T-helper 2 cell treated with Interferon-gamma antibody and Interleukin-4, amounts not matched to agents 5 μg/mL and 100 μg/mL, for 36 hours (primary cell): ENCODE measurements at places on chromosomes 6 and 20.

DNA sequence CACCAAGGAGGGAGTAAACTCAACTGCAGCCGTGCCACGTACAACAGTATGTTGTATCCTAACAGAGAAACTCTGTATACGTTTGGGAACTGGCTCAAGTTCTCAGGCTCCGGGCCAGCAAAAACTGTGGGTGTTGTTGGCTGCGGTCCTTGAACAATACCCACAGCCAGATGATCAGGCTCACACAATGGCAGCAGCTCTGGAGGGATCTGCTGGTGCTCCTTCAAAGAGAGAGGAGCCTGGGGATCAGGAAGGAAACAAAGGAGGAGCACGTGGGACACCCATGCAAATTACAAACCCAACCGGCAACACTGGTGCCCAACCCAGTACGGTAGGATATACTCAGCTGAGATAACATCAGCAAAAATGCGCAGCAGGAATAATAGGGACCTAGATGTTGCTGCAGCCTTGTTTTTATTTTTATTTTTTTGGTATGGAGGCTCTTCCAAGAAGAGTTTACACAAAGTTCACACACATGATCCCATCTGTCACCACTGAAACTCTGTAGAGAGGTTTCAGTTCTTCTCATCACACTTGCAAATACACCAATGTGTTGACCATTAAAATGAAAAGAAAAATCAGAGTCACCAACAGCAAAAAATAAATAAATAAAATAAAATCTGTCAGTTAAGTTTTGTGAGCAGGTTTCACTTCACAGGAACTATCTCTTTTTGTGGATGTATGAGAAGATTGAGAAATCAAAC is 41.2 kb upstream of the PDE10A start:
- no peak for DNase-seq

GRCh38 chr6:2861822-2862164 is 20.1 kb upstream of the SERPINB1 start:
- no peak for DNase-seq

DNA sequence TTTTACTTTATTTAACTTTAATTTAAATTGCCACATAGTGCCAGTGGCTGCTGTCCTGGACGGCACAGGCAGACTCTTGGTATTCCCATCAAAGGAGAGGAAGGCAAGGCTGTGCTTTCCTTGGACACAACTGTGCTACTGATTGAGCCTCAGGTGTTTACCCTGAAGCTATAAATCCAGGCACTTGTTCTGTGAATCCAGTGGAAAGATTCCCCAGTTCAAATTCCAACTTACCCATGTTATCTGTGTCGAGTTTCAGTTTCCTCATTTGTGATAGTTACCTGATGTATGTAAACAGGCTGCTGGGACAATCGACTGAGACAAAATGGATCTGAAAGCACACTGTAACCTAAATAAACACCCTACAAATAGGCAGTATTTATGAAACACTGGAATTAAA is 57.2 kb downstream of the PLAGL1 start:
- no peak for DNase-seq

GRCh38 chr6:52649536-52650160 is 21.3 kb upstream of the TMEM14A start:
- no peak for DNase-seq

- no peak for DNase-seq
Measured at GRCh38 chr6:52539607-52540006, 37.3 kb downstream of the TRAM2 start.

DNA sequence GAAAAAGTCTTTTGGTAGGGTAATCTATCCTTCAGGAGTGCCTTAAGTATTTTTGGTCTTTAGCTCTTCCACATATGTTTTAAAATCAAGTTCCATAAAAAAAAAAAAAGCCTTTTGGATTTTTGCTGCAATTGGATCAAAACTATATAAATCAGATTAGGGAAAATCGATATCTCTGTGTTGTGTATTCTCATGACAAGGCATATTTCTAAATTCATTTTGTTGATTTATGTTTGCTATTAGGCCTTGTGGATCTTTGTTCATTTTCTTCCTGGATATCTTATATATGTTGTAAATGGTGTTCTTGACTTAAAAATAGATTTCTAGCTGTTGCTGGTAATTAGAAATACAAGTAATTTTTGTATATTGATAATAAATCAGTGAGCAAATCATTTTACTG is 8.8 kb downstream of the HSF2 start:
- DNase-seq: no peak

DNA sequence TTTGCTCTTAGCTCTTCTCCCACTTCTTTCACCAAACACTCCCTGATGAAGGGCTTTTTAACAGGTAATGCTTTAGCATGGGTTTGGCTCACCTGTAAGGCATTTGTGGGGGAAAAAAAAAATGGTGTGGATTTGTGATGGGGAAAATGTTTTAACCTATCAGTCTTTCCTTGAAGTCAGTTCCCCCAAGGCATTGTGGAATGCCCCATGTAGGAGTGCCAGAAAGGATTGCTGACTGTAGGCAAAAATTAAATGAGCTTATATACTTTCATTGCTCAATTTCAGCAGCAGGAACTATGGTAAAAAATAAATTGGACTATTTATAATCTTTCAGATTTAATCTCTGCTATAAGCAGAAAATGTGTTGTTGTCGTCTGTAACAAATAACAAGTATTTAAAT is 10.6 kb upstream of the SASH1 start:
- DNase-seq: no peak

- no peak for DNase-seq
Measured at GRCh38 chr6:31070711-31071197, 41.6 kb downstream of the C6orf15 start.

- no peak for DNase-seq
Measured at GRCh38 chr6:34225551-34225950, 11.1 kb upstream of the HMGA1 start.

GRCh38 chr6:2771079-2771478 is 5.9 kb downstream of the WRNIP1 start:
- no peak for DNase-seq

DNA sequence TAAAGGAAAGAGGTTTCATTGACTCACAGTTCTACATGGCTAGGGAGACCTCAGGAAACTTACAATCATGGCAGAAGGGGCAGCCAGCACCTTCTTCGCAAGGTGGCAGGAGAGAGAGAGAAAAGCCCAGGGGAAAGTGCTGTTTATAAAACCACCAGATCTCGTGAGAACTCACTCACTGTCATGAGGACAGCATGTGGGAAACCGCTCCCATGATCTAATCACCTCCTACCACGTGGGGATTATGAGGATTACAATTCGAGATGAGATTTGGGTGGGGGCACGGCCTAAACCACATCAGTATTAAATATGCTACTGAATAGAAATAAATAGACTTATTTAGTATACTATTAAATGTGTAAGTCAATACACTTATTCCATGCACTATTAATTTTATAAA is 70.6 kb upstream of the TCF21 start:
- DNase-seq: no peak

- DNase-seq: no peak
Measured at GRCh38 chr20:64102647-64103354, 4.6 kb downstream of the NPBWR2 start.

DNA sequence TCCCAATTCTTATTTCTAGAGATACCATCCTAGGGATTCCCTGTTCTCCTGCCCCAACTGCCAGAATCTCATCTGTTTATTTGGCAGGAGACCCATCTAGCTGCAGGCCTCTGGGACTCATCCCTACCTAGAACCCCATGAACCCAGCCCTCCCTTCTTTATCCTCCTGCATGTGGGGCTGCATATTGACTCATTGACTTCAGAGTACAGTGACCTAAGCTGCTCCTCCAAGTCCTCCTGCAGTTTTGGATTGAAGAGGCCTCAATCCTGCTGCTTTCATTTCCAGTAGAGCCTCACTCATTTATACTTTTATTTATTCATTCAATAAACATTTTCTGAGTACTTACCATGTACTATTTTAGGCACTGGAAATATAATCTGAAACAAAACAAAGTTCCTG is 11.6 kb downstream of the TMEM200A start:
- DNase-seq: no peak

DNA sequence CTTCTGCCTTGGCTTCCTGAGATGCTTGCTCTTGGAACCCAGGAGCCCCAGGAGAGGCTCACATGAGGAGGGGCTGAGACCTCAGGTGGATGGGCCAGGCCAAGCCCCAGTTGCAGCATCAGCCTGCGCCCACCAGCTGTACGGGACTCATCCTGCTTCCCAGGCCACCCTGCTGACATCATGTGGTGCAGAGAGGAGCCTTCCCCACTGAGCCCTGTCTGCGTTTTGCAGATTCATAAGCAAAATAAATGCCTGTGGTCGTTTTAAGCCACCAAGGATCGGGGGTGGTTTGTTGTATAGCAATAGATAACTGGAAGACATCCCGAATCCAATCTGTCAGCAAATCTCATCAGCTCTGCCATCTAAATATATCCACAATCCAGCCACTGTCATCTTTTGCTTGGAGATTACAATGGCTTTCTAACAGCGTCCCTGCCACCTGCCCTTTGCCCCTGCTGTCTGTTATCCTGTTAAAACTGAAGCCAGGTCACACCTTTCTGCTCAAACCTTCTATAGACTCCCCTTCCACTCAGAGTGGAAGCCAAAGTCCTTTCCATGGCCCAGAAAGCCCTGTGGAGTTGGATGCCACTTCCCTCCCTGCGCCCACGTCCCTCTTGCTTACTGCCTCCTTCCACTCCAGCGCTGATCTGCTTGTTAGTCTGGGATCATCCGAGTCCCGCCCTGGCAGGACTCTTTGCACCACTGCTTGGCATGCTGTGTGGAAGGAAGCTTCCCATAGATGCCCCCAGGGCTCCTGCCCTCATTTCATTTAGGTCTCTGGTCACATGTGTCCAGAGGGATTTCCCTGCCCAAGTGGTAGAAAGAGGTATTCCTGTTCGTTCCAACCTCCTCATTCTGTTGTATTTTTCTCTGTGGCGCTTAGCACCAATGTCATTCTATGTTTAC is 24.0 kb upstream of the MLN start:
- no peak for DNase-seq

DNA sequence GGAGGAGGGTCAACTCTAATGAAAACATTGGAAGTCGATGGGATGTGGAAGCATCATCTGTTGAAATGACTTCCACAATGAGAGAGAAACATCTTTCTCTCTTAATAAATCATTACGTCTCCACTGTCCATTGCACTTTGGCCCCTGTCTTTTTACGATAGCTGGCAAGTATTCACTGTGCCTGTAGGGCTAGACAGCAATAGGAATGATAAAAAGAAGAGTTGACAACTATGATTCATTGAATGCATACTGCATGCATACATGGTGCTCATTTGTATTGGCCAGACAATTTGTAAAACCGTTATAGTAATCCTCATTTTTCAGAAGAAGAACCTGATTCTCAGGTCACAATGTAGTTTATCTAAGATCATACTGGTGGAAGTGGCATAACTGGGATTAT is 220.3 kb downstream of the KCNQ5 start:
- DNase-seq: no peak

DNA sequence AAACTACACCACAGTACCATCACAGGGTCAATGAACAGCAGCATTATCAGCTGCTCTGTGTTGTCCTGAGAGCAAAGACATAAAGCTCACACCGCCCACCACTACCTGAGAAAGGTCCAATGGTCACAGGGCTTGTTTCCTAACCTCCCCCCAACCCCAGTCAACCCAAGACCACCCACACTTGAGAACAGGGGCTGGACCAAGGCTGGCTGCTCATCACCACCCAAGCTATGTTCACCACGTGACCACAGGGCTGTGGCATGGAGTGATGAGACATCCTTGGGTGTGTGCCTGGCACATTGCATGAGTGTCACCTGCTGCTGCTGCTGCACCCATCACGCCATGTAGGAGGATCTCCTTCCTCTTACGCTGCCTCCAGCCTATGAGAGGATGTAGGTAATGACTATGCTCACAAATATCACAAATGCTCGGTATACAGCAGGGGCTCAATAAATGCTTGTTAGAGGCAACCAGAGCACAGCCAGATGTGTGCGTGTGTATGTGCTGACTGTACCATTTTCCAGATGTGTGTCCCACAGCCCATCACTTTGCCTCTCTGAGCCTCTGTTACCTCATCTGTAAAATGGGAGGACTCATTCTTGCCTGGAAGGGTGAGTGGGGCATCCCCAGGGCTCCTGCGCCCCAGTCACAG is 23.3 kb upstream of the SIRPA start:
- peak; percentile 24 for DNase-seq

DNA sequence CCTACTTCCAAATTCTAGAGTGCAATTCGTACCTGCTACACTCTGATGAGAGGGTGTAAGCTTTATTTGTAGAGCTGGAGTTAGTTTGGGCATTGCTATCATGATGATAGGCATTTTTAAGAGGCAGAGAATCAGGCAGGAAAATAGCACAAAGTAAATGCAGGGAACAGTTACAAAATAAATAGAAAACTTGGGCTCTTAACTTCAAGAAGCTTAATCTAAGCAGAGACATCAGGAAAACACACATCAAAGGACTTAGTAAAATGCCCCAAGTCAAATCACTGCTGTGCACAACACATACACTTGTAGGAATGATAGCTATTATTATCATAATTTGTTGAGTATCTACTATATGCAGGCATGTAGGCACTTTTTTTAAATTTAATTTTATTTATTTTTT is 381.2 kb downstream of the CD83 start:
- DNase-seq: no peak

- no peak for DNase-seq
Measured at GRCh38 chr20:54474046-54474445, 1.3 kb upstream of the DOK5 start.

- no peak for DNase-seq
Measured at GRCh38 chr20:58022711-58023110, 205.7 kb downstream of the ANKRD60 start.

GRCh38 chr6:22896696-22897095 is 327.3 kb downstream of the HDGFL1 start:
- no peak for DNase-seq
